ENCODE measurements at places on chromosomes 6 and 20.

GRCh38 chr6:5085648-5086293 lies 630 bp downstream of the PPP1R3G start:
- H3K27ac ChIP-seq = peak overlapping the region; percentile 88
- H3K4me1 ChIP-seq = peaks cover 37% of the 10 kb centered on the region
- peak overlapping the region; percentile 74 for H3K4me3 ChIP-seq
- H3K36me3 ChIP-seq = no peaks in the 10 kb centered on the region
- no peak for DNase-seq

- H3K36me3 ChIP-seq = no peaks in the 10 kb centered on the region
- DNase-seq = no peak
- no peak overlapping the region for H3K4me3 ChIP-seq
- no peak overlapping the region for H3K27ac ChIP-seq
- H3K27me3 ChIP-seq = no peaks in the 10 kb centered on the region
Measured at GRCh38 chr20:39310363-39310995, 348.3 kb downstream of the DHX35 start.

DNA sequence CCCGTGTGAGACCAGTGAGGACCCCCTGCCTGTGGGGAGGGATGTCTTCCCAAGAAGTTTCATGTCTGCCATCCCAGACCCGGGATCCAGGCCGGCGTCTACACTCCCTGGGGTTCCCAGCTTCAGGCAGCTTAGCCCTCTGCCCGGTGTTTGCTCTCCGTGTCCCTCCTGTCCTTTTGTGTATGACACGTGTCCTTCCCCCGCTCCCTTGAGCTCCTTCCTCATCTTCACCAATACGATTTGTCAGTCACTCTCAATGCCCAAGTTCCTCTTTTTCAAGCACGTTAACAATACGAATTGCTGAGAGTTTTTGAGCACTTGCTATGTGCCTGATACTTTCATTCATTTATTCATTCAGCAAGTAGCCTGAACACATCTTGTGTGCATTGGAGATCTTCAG lies 115.6 kb upstream of the PTPN1 start:
- no peaks in the 10 kb centered on the region for H3K27me3 ChIP-seq
- H3K4me3 ChIP-seq = no peak overlapping the region
- H3K27ac ChIP-seq = peak overlapping the region; percentile 92
- peaks cover under 1% of the 10 kb centered on the region for H3K4me1 ChIP-seq

DNA sequence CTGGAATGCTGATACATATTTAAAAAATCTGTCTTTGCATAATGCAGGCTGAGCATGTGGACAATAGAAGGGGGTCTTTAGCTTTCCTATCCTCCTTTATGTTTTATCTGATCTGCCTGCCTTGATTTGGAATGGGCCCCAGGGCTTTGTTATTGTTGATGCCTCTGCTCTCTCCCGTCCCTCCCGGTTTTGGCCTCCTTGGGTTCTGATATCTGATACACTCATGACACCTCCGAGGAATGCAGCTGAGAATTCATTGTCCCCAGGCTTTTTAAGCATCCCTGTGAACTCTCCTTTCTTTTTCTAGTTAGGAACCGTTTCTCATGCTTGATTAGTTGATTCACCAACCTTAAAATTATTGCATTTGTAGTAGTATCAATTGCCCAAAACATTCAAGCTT lies 185.5 kb upstream of the RALGAPA2 start:
- H3K27ac ChIP-seq = no peak overlapping the region
- no peak for DNase-seq
- H3K4me1 ChIP-seq = no peaks in the 10 kb centered on the region
- H3K36me3 ChIP-seq = no peaks in the 10 kb centered on the region
- no peaks in the 10 kb centered on the region for H3K27me3 ChIP-seq

GRCh38 chr6:24897186-24897585 lies 38.6 kb downstream of the RIPOR2 start:
- H3K27ac ChIP-seq = no peak overlapping the region
- H3K27me3 ChIP-seq = no peaks in the 10 kb centered on the region
- H3K4me3 ChIP-seq = no peak overlapping the region
- H3K36me3 ChIP-seq = no peaks in the 10 kb centered on the region
- DNase-seq = no peak

- no peaks in the 10 kb centered on the region for H3K4me1 ChIP-seq
- DNase-seq = no peak
- no peak overlapping the region for H3K4me3 ChIP-seq
- no peaks in the 10 kb centered on the region for H3K36me3 ChIP-seq
Measured at GRCh38 chr6:135072753-135073152, 18.1 kb upstream of the HBS1L start.

- no peaks in the 10 kb centered on the region for H3K27me3 ChIP-seq
- H3K4me3 ChIP-seq = no peak overlapping the region
- peaks cover 18% of the 10 kb centered on the region for H3K4me1 ChIP-seq
- no peak for DNase-seq
- H3K36me3 ChIP-seq = no peaks in the 10 kb centered on the region
Measured at GRCh38 chr20:38828514-38829295, 23.2 kb downstream of the PPP1R16B start.

GRCh38 chr20:20360464-20360863 lies 7.4 kb upstream of the INSM1 start:
- DNase-seq = no peak
- no peak overlapping the region for H3K27ac ChIP-seq
- no peak overlapping the region for H3K4me3 ChIP-seq
- H3K36me3 ChIP-seq = no peaks in the 10 kb centered on the region
- no peaks in the 10 kb centered on the region for H3K4me1 ChIP-seq
- peaks cover 20% of the 10 kb centered on the region for H3K27me3 ChIP-seq

- H3K4me1 ChIP-seq = peaks cover 16% of the 10 kb centered on the region
- H3K4me3 ChIP-seq = no peak overlapping the region
- H3K27me3 ChIP-seq = no peaks in the 10 kb centered on the region
- no peak overlapping the region for H3K27ac ChIP-seq
Measured at GRCh38 chr20:59574308-59574707, 30.0 kb upstream of the PHACTR3 start.

DNA sequence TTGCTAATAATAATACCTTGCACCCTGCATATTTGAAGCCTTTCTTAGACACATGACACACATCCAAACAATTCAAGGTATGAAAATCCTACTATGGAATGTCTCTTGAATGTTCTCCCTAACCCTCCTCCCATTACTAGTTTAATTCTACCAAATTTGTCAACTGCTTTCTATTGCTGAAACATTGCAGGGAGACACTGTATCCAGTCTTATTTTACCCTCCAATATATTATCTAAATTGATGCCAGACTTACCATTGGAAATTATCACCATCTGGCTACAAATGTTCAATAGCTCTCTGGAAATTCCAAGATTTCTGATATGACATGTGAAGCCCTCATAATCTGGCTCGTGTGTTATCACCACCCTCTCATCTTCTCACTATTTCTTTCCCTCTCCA lies 1027.3 kb upstream of the CITED2 start:
- no peak overlapping the region for H3K4me3 ChIP-seq
- no peak for DNase-seq
- no peaks in the 10 kb centered on the region for H3K4me1 ChIP-seq
- no peak overlapping the region for H3K27ac ChIP-seq
- H3K27me3 ChIP-seq = no peaks in the 10 kb centered on the region

DNA sequence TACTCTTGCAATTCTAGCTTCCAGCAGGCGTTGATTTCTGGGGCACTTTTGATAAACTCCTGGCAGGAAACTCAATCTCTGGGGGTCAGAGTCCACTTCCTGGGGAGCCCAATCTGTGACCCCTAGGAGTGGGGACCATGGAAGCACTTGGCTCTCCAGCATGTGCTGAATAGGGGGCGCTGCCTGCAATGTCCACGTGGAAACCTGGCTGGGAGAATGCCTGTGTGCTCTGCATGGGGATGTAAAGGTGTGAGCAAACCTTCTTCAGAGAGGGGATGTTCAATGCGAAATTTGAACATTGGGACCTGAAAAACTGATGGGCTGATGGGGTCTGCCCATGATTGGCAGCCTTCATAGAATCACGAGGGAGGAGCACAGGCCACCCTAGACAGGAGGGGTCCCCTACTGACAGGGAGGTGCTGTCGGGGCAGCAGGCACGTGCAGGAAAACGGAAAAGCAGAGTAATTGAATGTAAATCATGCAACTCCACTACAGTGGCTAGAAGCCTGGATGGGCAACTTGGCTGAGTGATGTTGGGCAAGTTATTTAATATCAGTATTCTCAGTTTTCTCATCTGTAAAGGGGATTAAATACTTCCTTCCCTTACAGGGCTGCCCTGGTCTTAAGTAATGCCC lies 47.8 kb downstream of the CEP43 start:
- H3K27me3 ChIP-seq = no peaks in the 10 kb centered on the region
- H3K4me1 ChIP-seq = no peaks in the 10 kb centered on the region
- H3K4me3 ChIP-seq = no peak overlapping the region
- no peaks in the 10 kb centered on the region for H3K36me3 ChIP-seq

GRCh38 chr6:4533576-4533975 lies 242.6 kb upstream of the CDYL start:
- no peak for DNase-seq
- H3K27me3 ChIP-seq = no peaks in the 10 kb centered on the region
- no peaks in the 10 kb centered on the region for H3K4me1 ChIP-seq
- H3K4me3 ChIP-seq = no peak overlapping the region
- H3K36me3 ChIP-seq = no peaks in the 10 kb centered on the region

GRCh38 chr6:115540077-115540869 lies 520.4 kb downstream of the FRK start:
- no peak overlapping the region for H3K4me3 ChIP-seq
- DNase-seq = no peak
- no peaks in the 10 kb centered on the region for H3K27me3 ChIP-seq
- no peaks in the 10 kb centered on the region for H3K36me3 ChIP-seq
- no peaks in the 10 kb centered on the region for H3K4me1 ChIP-seq

DNA sequence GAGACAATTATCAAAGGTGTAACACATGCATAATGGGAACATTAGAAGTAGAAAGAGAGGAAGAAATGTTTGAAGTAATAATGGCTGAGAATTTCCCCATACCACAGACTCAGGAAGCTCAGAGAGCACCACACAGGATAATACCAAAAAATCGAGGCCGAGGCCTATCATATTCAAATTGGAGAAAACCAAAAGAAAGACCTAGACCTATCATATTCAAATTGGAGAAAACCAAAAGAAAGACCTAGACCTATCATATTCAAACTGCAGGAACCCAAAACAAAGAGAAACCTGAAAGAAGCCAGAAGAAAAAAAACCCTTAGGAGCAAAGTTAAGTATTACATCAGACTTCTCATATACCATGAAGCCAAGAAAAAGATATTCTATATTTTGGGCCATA lies 18.0 kb downstream of the NINL start:
- H3K4me3 ChIP-seq = no peak overlapping the region
- no peaks in the 10 kb centered on the region for H3K27me3 ChIP-seq
- no peaks in the 10 kb centered on the region for H3K4me1 ChIP-seq
- H3K27ac ChIP-seq = no peak overlapping the region

DNA sequence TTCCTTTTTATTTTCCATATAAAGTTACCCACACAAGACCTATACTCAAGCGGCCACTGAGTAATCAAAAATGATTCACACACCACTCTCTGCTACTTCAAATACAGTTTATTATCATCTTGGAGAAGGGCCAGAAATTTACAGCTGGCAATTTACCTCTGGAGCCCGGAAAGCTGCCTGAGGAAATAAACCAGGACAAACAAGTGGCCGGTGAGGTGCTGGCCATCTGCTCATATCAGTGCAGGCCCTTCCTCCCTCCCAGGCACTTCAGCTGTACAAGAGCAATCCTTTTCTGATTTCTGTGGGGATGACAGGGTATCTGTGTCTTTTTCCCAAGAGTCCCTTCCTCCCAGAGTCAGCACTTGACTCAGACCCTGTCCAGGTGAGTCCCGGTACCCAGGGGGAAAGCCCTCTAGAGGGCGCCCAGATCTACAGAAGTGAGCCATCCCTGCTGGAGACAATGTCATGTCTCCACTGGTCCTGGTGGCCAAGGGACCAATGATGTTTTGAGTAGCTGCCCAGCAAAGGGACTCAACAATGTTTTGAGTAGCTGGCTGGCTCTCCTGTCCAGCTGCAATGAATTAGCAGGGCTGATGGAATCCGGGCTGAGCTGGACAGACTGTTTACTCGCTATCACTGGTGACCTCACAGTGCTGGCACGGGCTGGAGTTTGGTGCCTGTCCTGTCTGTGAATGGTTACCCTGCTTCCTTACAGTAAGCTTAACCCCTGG lies 23.6 kb downstream of the LRP11 start:
- DNase-seq = peak; percentile 93
- peak overlapping the region; percentile 47 for H3K27ac ChIP-seq
- no peaks in the 10 kb centered on the region for H3K27me3 ChIP-seq
- H3K4me1 ChIP-seq = no peaks in the 10 kb centered on the region
- no peaks in the 10 kb centered on the region for H3K36me3 ChIP-seq

DNA sequence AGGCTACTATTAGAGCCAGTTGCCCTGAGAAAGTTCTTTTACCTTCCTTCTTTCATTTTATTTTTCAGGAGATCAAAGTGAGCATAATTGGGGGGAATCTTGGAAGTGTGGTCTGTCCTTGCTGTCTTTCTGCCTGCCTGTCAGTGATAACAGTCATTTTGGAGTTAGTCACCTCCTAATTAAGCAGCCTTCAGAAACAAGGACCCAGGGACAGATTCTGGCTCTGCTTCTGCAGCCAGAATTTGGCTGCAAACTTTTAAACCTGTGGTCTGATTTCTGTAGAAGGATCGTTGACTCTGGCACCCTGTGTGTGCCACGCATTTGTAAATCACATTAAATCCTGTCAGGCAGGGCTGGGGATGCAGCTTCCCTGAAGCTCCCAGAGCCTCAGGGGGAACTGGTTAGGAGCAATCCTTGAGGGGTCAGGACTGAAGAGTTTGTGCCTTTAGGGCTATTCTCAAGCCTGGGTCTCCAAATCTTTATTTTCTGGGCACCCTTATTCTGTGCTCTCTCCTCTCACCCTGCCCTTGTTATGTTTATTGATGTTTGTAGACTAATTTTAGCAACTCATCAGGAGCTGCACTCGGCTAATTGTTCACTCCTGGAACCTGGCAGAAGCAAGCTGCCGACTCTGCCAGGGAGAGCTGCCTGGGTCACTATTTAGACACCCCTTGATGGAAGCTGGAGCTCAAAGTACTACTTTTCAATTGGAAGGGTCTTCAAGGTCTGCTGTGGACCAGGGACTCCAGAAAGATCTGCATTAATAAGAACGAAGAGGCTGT lies 6.8 kb downstream of the NOX3 start:
- H3K4me3 ChIP-seq = no peak overlapping the region
- no peaks in the 10 kb centered on the region for H3K4me1 ChIP-seq
- no peaks in the 10 kb centered on the region for H3K36me3 ChIP-seq

GRCh38 chr6:105753207-105753606 lies 332.9 kb upstream of the PRDM1 start:
- DNase-seq = no peak
- H3K27ac ChIP-seq = no peak overlapping the region
- no peak overlapping the region for H3K4me3 ChIP-seq
- no peaks in the 10 kb centered on the region for H3K27me3 ChIP-seq

Data from right atrium auricular region (tissue), 2 donors.